ENCODE measurements at places on chromosomes 4 and X.

GRCh38 chr4:8026453-8026852 is 86.8 kb upstream of the AFAP1 start:
- DNase-seq = no peak

DNA sequence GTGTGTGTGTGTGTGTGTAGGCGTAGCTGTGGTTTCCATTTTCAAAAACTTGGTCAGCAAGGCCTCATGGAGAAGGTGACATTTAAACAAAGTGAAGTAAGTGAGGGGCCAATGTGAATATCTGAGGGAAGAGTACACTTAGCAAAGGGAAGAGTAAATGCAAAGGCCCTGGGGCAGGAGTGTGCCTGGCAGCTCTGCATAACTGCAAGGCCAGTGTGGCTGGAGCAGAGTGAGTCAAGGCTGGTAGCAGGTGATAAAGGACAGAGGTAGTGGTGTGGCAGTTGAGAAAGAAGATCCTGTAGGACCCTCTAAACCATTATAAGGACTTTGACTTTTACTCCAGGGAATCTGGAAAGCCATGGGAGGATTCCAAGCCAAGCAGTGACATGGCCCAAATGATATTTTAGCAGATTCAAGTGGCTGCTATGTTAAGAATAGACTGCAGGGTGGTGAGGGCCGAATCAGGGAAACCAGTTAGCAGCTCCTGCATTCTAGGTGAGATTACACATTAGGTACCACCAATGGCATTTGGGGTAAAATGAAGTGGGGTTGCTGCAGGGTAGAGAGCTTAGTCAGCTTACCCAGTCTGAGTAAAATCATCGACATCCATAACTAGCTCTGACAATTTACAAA is 5.9 kb upstream of the TBC1D1 start:
- DNase-seq = no peak

DNA sequence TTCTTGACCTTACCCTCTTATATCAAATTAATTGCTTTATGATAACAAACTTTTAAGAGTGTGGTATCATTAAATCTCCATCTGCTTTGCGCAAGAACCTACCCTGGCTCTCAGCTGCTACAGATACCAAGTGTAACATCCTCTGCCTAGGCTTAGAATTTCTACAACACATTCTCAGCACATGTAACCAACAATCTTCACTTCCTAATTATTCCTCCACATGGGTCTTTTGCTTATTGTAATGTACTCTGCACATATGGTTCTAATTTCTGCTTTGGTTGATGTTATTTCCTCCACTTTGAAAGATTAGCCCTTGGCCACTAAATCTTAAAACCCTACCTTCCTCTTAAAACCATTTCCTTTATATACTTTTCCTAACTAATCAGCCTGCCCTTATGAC is 242.4 kb downstream of the ARHGAP24 start:
- no peak for DNase-seq

DNA sequence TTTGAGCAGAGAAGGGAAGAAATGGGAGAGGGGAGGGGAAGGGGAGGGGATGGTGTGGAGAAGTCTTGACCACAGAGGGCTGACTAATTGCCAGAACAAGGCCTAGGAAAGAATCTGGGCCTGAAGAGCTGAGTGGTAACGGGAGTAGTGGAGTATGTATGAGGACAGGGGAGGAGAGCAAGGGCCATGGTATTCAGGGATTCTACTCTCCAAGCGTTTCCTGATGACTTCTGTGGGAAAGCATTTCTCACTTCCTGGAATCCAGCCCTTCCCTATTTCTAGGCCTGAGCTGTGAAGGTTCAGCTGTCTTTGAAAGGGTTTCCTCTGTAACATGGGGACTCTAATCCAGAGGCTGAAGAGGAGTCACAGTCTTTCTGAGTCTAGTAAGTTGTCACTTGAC is 19.7 kb upstream of the SOX3 start:
- DNase-seq = no peak

- no peak for DNase-seq
Observed at GRCh38 chr4:84498935-84499623, at the start of gene NKX6-1. Gene NKX6-1 (minus strand): TSS chr4:84499292. CDS start chr4:84498228, 1,064 bp downstream.

DNA sequence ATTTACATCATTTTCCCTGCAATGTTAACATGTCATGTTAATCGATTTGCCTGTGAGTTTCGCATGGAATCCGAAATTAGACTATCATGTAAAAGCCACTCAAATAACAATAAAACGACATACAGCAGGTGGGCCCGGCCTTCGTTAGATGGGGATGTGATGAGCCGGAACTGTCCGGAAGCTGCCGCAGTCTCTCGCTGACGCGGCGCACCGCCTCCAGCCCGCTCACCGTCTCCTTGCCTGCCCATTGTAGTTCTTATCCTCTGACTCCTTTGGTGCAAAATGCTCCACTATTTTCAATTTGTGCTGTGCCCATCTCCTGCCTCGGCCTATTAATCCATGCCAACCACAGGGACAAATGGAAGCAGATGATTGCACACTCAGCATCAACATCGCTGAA is 877.5 kb upstream of the TENM3 start:
- no peak for DNase-seq

GRCh38 chrX:17039826-17040225 is 93.4 kb downstream of the REPS2 start:
- no peak for DNase-seq

- no peak for DNase-seq
Observed at GRCh38 chr4:7805533-7806337, 133.9 kb downstream of the AFAP1 start.

DNA sequence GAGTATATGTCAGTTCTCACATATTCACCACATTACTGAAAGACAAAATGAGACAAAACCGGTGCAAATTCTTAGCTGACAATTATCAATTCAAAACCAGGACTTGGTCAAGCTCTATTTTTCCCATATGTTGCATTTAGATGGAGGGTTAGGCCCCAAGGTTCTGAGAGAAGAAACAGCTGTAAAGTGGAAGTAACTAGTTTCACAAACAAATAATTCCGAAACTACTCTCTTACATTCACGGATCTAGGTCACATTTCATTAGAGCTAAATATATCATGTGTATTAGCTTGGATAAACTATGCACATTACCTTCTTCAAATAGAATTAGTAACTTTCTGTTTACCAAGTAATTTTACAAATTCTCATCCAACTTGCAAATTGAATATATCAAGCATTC is 3.7 kb upstream of the GABRA2 start:
- no peak for DNase-seq

- DNase-seq = no peak
Observed at GRCh38 chr4:8916906-8917305, 45.3 kb upstream of the HMX1 start.

DNA sequence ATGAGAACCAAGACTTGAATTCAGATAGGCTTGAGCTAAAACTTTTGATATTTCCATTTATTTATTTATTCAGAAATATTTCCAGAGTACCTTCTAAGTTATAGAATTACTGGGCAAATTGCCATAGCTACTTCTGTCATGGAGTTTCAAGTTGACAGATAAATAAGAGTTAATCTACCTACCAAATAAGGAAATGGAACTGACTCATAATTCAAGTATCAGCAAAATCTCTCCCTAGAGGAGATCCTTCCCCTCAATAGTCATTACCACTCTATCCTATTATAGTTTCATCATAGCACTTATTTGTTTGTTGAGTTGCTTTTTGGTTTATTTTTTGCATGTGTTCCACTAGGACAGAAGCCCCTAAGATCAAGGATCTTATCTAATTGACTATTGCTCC is 48.8 kb upstream of the CCSER1 start:
- DNase-seq = no peak

- DNase-seq = no peak
Observed at GRCh38 chrX:18436017-18436416, 10.6 kb downstream of the CDKL5 start.

Measured in NB4 (cell line).